ENCODE measurements at places on chromosomes 2 and 18. TPM values are rescaled to one million over a fixed set of nuclear protein-coding genes. Genes with fewer than 3 reads are reported as not detected.

SAG gene
- not detected for polyA plus RNA-seq

OTOS gene
- polyA plus RNA-seq = not detected

GRCh38 chr2:211766689-211767088, 771.9 kb downstream of the ERBB4 start:
- H3K4me1 ChIP-seq = no peaks in the 10 kb centered on the region
- no peak overlapping the region for H3K4me3 ChIP-seq
- no peaks in the 10 kb centered on the region for H3K27me3 ChIP-seq

MYO3B gene
- 0.03 TPM for polyA plus RNA-seq

GRCh38 chr18:23495723-23496440, 7.4 kb upstream of the RMC1 start:
- DNase-seq = no peak
- H3K27ac ChIP-seq = no peak overlapping the region
- H3K4me3 ChIP-seq = no peak overlapping the region
- H3K36me3 ChIP-seq = no peaks in the 10 kb centered on the region
- no peaks in the 10 kb centered on the region for H3K27me3 ChIP-seq
- no peaks in the 10 kb centered on the region for H3K4me1 ChIP-seq

DNA sequence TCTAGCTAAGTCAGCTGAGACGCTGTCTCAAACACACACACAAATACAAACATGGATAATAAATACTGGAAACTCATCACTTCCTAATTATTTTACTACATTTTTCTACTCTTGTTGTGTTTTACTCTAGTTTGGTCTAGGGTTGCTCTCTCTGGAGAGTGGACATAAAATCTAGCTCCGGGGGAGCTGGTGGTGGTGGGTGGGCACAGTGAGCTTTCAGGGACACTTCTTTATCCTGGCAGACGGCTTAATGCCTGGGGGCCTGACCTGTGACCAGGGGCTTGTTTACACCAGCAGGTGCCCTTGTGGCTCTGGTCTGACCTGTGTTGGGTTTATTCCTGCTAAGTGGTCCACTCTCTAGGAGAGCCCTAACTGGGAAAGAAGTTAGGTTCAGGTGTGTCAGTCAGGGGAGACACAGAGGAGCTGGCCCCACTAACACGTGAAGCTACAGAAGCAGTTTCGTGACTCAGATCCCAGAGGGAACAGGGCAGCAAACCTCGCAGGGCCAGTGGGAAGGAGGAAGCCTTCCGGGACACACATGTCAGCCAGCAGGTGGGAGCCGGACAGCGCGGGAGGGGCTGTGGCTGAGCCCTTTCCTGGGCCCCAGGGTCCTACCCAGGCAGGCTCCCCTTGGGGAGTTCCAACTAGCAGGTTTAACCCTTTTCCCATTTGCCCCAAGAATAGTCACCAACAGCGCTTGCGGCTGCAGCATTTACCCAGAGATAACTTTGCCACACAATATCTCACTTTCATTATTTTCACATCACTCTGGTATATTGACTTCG, 22.5 kb upstream of the BOK start:
- H3K27ac ChIP-seq = no peak overlapping the region
- H3K27me3 ChIP-seq = no peaks in the 10 kb centered on the region
- H3K36me3 ChIP-seq = no peaks in the 10 kb centered on the region
- no peak overlapping the region for H3K4me3 ChIP-seq
- no peak for DNase-seq

- H3K27ac ChIP-seq = peak overlapping the region; percentile 66
- no peaks in the 10 kb centered on the region for H3K27me3 ChIP-seq
- DNase-seq = no peak
- no peaks in the 10 kb centered on the region for H3K36me3 ChIP-seq
- peaks cover 15% of the 10 kb centered on the region for H3K4me1 ChIP-seq
- peak overlapping the region; percentile 84 for H3K4me3 ChIP-seq
These were observed 1.0 kb downstream of the LIMS1 start for GRCh38 chr2:108535357-108535631.

GPR39 gene
- 0.03 TPM for polyA plus RNA-seq

- H3K27ac ChIP-seq = no peak overlapping the region
- no peaks in the 10 kb centered on the region for H3K36me3 ChIP-seq
- no peaks in the 10 kb centered on the region for H3K4me1 ChIP-seq
- DNase-seq = no peak
These were observed 42.6 kb downstream of the ARHGAP15 start for GRCh38 chr2:143171817-143172216.

DNA sequence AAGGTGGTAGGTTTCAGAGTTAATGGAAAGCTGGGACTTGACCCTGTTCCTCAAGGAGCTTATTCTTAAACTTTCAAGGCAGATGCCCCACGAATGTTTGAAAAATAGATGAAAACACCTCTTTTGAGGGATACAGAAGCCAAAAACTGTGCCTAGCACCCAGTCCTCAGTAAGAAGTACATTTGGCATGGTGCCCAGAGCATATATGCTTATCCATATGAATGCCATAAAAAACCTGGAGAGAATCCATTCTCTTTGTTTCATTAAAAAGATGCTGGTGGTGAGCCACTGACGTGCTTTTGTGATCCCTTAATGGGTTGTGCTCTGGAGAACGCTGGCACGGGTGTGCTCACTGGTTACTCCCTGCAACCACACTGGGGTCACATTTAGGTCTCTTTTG, 69.0 kb downstream of the IL1R2 start:
- no peak for DNase-seq
- H3K27me3 ChIP-seq = no peaks in the 10 kb centered on the region
- H3K4me1 ChIP-seq = peaks cover 17% of the 10 kb centered on the region
- no peaks in the 10 kb centered on the region for H3K36me3 ChIP-seq
- no peak overlapping the region for H3K27ac ChIP-seq

DNA sequence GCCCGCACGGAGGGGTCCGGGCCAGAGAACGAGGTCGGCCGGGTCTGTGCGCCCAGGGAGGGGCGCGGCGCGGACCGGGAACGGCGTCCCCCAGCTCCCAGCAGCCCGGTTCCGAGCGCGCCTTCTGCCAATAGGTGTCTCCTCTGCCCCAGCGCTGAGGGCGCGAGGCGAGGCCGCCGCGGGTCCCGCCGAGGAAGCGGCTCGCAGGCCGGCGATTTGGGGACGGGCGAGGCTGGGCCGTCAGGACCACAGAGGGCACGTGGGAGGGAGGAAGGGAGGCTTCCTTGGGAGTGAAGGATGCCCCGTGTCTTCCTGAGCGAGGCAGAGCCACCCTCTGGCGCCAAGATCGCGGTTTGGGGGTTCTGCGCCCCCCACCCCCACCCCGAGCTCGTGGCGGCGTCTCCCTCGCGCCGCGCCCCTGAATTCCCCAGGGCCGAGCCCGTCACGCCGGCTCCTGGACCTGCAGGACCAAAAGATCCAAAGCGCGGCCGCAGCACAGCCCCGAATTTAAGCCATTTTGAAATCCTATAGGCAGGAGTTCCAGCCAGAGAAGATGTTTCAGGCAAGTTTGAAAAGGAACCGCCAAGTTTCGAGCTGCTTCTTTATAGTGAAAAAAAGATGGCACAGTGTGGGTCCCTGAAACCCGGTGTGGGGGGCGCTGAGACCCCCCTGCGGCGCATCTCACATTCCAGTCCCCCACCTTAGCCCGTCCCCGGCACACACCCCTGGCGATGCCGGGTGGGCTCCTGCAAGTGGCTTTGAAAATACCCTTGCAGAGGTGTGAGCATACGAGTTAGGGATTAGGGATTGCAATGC, 909 bp downstream of the NFATC1 start:
- H3K4me1 ChIP-seq = peaks cover 44% of the 10 kb centered on the region
- peak overlapping the region; percentile 50 for H3K27ac ChIP-seq
- H3K36me3 ChIP-seq = no peaks in the 10 kb centered on the region
- peak overlapping the region; percentile 69 for H3K4me3 ChIP-seq

- H3K27ac ChIP-seq = peak overlapping the region; percentile 87
- no peaks in the 10 kb centered on the region for H3K27me3 ChIP-seq
- DNase-seq = no peak
- H3K4me1 ChIP-seq = peaks cover 32% of the 10 kb centered on the region
- no peaks in the 10 kb centered on the region for H3K36me3 ChIP-seq
- H3K4me3 ChIP-seq = no peak overlapping the region
These were observed 9.6 kb downstream of the CHMP1B start for GRCh38 chr18:11860594-11861450.

GRCh38 chr2:157433394-157433793, 10.5 kb downstream of the CYTIP start:
- peak; percentile 63 for DNase-seq
- H3K4me3 ChIP-seq = no peak overlapping the region
- H3K36me3 ChIP-seq = no peaks in the 10 kb centered on the region
- H3K27ac ChIP-seq = no peak overlapping the region
- peaks cover 13% of the 10 kb centered on the region for H3K4me1 ChIP-seq
- no peaks in the 10 kb centered on the region for H3K27me3 ChIP-seq

RAB3GAP1 gene
- 11.0 TPM for polyA plus RNA-seq

DNA sequence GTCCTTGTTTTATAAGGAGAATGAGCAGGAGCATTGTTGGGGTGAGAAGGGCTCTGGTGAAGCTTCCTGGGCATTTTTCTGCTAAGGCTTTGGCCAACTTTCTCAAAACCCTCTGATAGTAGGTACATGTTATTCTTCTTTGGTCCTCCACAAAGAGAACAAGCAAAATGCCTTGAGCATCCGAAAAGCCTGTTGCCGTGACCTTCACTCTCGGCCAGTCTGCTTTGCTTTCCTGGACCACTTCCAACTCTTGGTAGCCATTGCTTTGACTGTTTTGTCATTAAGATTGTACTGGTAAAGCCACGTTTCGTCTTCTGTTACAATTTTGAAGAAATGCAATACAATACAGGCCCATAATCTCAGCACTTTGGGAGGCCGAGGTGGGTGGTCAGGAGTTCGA, 27.4 kb upstream of the ALLC start:
- no peaks in the 10 kb centered on the region for H3K36me3 ChIP-seq
- no peak overlapping the region for H3K27ac ChIP-seq
- no peaks in the 10 kb centered on the region for H3K27me3 ChIP-seq
- no peaks in the 10 kb centered on the region for H3K4me1 ChIP-seq
- H3K4me3 ChIP-seq = no peak overlapping the region
- DNase-seq = no peak

DNA sequence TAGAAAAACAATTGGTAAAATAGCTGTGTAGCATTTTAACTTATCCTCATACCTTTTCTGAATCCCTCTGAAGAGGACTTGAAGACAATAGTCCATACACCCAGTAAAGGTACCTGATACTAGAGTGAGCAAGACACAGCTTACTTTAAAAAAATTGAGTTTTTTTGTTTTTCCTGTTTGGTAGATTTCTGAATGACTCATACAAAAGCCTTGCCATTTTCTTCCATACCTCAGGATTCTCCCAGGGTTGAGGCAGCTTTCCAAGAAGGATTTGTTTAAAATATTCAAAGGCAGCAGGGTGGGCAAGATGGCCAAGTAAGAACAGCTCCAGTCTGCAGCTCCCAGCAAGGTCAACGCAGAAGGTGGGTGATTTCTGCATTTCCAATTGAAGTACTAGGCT, 551.0 kb upstream of the LRATD1 start:
- H3K36me3 ChIP-seq = no peaks in the 10 kb centered on the region
- no peak overlapping the region for H3K4me3 ChIP-seq
- H3K27me3 ChIP-seq = no peaks in the 10 kb centered on the region
- no peak overlapping the region for H3K27ac ChIP-seq
- no peaks in the 10 kb centered on the region for H3K4me1 ChIP-seq

ANXA4 gene
- polyA plus RNA-seq = 42.2 TPM

- H3K4me1 ChIP-seq = peaks cover 19% of the 10 kb centered on the region
- H3K4me3 ChIP-seq = no peak overlapping the region
- H3K27me3 ChIP-seq = no peaks in the 10 kb centered on the region
- DNase-seq = peak; percentile 50
These were observed 12.8 kb downstream of the PSMD1 start for GRCh38 chr2:231069379-231070054.

DNA sequence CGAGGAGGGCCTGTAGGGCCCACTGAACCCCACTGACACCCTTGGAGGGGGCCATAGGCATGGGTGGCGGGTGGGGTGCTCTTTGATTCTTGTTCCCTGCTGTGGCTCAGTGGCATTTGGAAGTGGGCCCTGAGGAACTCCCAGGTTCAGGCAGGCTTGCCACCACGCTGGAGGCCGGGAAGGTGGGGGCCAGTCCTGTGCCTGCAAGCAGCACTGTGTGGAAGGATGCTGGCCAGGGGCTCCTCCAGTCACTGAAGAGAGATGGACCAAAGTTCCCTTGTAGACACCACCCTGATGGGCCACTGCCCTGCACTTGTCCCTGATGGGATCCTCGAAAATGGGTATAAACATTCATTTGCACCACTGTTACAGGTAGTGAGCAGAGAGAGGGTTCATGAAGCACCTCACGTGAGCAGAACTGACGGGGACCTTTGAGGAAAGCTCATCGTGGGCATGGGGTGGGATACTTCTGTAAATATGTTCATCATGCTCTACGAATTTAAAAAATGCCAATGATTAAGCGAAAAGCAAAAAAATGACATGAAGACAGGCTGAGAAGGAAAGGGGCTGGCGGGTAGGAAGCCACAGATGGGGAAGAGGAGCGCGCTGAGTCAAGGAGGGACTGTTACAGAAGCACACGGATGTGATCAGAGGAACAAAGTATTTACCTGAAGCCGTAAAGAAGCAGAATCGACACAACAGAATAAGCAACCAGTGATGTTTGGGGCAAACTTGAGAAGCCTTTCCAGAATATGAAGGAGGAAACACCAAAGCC, 45.2 kb upstream of the ASB1 start:
- peaks cover 39% of the 10 kb centered on the region for H3K4me1 ChIP-seq
- DNase-seq = no peak
- no peak overlapping the region for H3K4me3 ChIP-seq
- H3K27me3 ChIP-seq = no peaks in the 10 kb centered on the region

DNA sequence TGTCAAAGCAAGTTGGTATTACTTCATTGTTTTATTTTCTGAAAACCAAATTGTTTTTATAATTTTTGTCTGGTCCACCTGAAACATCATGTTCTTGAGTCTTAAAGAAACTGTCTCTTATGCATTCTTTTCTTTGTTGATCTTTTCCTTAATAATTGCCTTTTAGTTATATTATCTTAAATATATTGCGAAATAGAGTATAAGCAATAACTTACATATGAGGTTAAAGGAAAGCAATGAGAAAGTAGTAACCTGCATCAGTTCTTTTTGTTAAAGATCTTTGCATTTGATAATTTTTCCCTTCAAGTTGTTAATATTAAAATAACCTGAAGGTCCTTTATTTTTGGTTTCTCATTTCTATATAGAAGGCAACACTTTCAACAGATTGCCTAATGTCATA, 315.0 kb downstream of the CTNNA2 start:
- H3K4me3 ChIP-seq = no peak overlapping the region
- H3K4me1 ChIP-seq = no peaks in the 10 kb centered on the region
- no peak overlapping the region for H3K27ac ChIP-seq
- no peaks in the 10 kb centered on the region for H3K36me3 ChIP-seq

DNA sequence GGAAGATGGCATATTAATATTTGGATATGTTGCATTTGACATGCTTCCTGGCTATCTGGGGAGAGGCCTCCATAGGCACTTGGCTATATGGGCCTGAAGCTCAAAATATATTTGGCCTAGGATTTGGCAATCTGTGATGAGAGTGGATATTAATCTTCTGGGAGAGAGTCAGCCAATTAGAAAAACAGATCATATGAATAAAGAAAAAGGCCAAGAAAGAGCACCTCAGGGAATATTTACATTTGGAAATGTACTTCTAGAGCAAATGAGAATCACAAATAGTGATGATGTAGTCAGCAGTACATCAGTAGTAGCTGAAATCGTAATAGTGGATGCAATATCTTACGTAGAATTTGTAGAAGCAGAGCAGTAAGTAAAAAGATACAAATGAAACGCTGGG, 277.0 kb downstream of the CTNNA2 start:
- no peaks in the 10 kb centered on the region for H3K36me3 ChIP-seq
- no peak for DNase-seq
- no peak overlapping the region for H3K4me3 ChIP-seq
- H3K4me1 ChIP-seq = no peaks in the 10 kb centered on the region

Measured in endothelial cell of umbilical vein (primary cell).